ENCODE measurements at places on chromosomes 11 and 22. TPM values are rescaled to one million over a fixed set of nuclear protein-coding genes. Genes with fewer than 3 reads are reported as not detected.

DNA sequence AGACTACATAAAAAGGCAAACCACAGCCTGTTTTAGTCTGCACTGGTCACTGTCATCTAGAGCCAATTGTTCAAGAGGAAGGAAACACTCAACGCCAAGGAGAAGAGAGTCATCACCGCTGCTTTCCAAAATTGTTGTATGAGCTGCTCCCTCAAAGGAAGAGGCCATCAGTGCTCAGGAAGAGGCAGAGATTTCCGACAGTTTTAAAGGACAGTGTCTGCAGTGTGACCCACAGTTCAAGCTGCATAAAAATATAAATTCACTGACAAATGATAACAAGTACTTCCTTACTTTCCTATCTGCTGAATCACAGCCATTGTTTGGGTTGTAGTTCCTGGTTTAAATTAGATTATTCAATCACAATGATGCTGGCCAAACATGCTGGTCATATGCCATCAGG lies 16.4 kb downstream of the PRCP start:
- DNase-seq, result no peak

DNA sequence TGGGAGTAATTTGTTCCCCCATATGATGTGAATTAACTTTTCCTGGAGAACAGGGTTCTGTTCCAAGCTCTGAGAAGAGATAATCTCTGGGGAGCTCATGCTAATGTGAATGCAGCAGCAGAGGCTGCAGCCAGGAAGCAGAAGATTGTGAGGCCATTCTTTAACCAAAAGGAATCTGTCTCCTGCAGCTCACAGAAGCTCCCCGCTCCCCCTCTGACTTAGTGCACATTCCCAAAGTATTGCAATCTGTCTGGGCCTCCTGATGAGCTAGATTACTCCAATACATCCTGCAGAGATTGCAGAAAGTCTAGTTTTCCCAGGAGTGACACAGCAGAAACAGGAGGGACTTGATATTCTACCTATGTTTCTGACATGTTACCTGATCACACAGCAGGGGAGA lies 420.6 kb upstream of the FAT3 start:
- DNase-seq, result no peak

DNA sequence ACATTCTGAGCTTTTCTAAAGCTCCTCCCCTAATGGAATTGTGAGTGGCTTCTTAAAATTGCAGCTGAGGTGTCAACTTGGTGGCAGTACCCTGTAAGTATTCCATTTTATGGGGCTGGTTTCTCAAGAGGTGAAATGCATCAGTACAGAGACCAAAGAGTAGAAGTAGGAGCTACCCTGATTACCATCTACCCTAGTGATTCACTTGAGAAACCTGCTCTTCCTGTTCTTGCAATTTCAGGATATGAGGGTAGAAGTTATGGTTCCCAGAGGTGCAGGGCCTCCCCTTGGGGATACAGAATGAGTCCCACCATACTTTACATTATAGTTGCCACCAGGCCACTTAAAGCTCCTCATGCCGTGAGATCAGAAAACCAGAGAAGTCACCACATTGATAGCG lies 944.6 kb downstream of the OPCML start:
- DNase-seq, result no peak

The SMTNL1 gene
- not detected for total RNA-seq

The PPP2R1B gene
- 36.4 TPM for total RNA-seq
